GM12892 (cell line): ENCODE measurements at places on chromosomes 12 and 14.

DNA sequence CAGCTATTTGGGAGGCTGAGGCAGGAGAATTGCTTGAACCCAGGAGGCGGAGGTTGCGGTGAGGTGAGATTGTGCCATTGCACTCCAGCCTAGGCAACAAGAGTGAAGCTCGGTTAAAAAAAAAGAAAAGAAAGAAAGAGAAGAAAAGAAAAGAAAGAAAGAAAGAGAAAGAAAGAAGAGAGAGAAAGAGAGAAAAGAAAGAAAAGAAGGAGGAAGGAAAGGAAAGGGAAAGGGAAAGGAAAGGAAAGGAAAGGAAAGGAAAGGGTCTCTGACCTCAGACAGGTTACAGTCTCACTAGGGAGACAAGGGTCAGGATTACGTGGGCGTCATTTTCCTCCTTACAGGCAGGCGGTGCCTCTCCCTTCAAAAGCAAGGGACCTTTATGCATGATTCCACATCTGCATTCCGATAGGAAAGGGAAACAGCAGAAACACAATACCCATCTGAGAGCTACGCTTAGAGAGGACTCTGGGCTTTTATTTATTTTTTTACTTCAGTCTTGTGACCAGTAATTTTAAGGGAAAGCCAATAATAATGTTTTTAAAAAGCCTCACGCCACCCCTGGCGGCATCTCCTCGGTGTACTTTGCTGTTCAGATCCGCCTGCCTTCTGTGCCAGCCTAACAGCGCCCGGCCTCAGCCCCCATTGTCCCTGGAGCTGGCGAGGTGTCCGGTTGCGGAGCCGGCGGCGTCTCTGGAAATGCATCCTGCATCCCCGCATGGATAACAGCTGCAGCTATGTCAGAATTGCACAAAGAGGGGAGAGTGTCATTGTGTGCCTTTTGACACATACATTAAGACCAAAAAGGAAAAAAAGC is 945 bp upstream of the HIP1R start:
- no peak for DNase-seq

GRCh38 chr12:6430124-6430989 is 14.4 kb upstream of the CD27 start:
- DNase-seq: no peak

DNA sequence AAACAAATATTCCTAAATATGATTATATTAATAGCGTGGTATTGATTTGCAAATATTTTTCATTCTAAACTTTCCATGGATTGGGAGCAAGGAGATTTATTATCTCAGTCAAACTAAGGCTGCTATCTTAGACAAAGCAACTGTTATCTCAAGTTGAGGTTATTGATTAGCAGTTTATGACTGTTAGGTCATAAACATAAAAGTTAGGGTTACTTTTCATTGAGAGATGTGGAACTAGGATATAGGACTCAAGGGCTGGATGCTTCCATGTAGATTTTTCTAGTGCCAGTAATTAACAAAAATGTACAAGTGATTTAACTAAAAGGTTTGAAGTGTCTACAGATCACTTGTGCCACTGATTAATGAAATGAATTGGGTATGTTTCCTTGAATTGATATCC is 19.1 kb downstream of the SCFD1 start:
- DNase-seq: no peak

- no peak for DNase-seq
Measured at GRCh38 chr12:31594681-31595080, 3.7 kb upstream of the DENND5B start.

- DNase-seq: no peak
Measured at GRCh38 chr14:95526483-95527386, 8.1 kb upstream of the GLRX5 start.

GRCh38 chr14:56170877-56171422 is 52.7 kb downstream of the PELI2 start:
- DNase-seq: no peak

DNA sequence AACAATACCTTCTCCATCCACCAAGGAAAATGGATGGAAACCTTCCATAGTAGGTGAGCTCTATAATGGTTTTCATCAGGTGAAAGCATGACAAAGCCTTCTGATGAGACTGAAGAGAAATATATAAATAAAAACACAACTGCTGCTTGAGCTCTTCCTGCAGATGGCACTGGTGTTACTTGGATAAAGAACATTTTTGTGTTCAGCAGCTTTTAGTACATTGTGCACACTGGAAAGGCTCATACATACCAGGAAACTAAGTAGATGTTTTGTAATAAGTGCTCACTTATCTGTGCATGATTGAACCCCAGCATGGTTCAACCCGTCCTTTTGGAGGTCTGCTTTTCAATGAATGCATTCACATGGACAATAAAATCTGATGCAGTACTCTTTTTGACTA is 357.3 kb upstream of the MIS18BP1 start:
- DNase-seq: no peak

GRCh38 chr14:89251061-89251460 is 166.0 kb downstream of the FOXN3 start:
- DNase-seq: no peak

DNA sequence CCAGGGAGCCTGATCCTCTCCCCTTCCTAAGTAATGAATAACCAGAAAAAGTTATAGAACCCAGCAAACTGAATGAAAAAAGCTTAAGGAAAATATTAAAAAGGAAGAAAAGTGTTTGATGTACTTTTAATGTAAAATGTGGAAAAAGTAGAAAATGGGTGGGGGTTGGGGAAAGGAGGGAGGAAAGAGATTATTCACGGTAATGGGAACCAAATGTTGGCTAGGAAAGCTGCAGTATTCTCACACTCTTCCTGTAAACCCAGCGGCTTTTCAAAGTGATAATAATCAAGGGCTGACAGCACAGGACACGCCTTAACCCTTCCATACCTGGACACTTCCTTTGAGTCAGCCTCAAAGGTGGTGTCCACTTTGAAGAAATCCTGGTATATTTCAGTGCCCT is 139.2 kb downstream of the TGFB3 start:
- no peak for DNase-seq

DNA sequence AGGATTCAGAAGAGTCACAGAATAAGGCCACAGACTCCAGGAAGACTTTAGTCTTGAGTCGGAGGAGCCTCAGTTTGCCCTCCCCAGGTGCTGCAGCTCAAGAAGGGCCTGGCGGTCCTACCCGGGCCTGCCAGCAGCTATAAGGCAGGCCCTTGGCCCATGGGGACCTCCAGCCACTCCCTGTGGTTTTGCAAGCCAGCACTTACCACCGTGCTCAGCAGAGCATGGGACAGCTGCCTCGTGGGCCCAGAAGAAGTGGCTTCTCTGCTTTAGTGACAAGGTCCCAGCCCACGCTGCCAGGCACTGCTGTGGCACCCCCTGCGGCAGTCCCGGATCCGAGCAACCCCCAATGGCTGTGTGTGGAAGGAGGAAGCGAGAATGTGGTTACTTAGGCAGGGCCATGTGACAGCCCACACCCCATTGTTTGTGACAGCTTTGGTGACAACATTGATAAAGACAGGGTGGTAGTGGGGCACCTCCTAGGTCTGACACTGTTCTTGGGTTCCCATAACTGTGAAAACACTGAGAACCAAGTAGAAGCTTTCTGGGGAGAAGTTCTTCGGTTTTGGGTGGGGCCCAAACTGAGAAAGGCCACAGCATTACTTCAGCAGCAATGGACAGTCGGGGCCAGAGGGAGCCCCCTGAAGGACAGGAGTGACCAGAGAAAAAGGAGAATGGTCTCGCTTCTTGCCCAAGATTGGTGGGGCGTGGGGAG is at the start of gene SELPLG:
Gene SELPLG, minus strand, starts transcription at position 361 of the 715 bp plus-strand sequence. CDS start 9,587 bp downstream, outside the sequence.
- DNase-seq: peak; percentile 83

DNA sequence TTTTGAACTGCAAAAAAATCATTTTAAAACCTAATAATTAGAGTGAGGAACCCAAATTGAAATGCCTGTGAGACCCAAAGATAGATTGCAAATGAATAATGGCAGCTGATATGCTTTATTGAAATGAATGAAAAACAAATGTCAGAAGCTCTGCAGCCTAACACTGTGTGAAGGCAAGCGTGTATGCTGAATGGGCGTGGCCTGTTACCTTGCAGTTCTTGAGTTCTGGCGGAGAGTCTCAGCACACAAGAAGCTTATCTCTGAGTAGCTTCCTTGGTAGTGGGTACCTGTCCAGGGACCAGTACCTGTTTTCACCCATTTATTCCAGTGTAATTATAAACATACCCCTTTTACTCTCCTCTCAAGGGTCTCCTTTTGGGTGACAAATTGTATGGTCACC is 341.2 kb downstream of the NPAS3 start:
- DNase-seq: no peak

DNA sequence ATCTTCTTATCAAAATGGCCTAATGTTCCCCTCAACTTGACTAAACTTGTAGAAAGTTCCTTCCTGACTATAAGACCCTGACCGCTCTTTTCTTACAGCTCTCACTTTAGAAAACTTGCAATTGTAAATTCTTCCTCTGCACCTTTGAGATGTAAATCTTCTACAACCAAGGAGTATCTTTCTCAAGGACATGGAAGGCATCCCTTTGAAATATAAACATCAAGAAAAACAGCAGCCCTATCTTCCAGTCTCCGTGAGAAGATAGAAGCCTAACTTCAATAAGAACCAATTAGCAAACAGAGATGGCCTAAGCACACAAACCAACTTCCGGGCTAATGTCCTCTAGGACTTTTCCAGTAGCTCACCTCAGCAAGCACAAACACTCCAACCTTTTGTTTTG is 210.3 kb downstream of the CPNE8 start:
- no peak for DNase-seq

GRCh38 chr12:120936197-120936596 is 32.0 kb upstream of the SPPL3 start:
- DNase-seq: no peak

GRCh38 chr12:109098183-109098604 is 797 bp downstream of the UNG start:
- no peak for DNase-seq

GRCh38 chr12:121331248-121331647 is 21.0 kb downstream of the ANAPC5 start:
- no peak for DNase-seq

- no peak for DNase-seq
Measured at GRCh38 chr14:22493753-22494152, 95.3 kb downstream of the DAD1 start.

GRCh38 chr14:75531660-75532317 is 9.5 kb downstream of the BATF start:
- DNase-seq: no peak

DNA sequence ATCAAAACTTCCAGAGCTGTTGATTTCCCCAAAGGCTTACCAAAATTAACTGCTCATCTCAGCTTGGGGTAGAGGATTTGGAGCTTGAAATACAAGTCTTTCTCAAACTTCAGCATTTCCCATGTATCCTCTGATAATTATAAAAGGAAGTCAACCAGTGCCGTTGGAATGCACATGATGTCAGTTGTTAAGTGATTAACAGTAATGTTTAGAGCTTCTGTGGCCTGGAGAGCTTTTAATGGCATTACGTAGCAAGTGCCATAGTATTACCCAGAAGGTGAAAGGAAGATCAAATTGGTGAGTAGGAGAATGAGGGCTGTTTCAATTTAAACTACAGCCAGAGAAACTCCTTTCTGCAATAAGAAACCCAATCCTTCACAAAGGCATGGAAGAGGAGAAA is 62.5 kb upstream of the PTPRR start:
- no peak for DNase-seq

DNA sequence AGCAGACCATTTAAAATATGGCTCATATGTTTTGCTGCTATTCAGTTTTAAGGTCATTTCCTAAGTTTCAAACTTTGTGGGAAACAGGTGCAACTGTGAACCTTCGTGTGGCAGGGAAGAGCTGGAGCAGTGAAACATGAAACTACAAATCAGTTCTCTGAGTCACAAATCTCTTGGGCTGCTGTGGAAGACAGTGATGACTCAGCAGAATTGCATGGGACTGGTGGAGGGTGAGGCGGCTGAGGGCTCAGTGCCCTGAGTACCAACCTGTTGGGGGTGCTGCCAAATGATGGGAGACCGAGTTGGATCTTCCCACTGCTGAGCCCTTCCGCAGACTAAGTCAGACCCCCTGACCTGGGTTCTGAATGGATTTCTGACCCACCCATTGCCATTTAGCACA is 8.4 kb upstream of the CALM1 start:
- DNase-seq: no peak

- no peak for DNase-seq
Measured at GRCh38 chr14:81392976-81393643, 7.0 kb downstream of the STON2 start.

DNA sequence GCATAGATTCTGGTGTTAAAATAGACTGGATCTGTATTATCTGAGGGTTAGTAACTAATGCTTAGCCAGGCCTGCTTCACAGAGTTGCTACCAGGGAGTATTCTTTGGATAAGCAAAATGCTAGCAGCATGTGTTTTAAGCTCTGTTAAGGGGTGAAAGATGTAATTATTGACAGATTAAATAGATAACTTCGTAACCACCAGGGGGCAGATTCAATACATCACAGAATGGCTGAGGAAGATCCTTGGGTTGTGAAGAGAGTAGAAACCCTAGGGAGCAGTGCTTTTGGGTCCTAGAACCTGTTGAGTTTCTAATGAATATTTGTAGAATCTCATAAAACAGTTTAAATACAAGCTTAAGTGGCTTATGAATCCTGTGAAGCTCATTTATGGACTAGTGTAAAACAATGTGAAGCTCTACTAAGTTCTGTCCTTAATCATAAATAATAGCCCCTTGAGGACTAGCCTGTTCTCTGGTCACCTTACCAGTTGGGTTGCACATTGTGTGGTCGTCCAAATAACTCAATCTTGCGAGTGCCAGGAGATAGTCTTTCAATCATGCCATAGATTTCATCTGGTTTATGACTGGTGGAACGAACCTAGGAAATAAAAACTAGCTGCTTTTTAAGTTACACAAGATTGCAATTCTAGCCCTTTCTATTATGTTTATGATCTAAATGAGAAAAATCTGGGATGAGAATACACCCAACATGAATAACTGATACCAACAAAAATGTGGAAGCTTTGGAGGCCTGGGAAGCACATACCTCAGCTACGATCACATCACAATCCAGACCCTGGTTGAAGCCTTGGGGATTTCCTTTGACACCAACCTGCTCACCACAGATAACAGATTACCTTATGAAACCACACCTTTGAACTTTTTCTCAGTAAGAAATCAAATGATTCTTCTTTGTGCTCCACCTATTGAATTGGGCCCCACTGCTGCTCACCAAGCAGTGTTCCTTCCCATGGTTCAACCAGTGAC is 12.3 kb downstream of the METTL3 start:
- DNase-seq: no peak

GRCh38 chr12:57846577-57847319 is at the start of gene CTDSP2:
Gene CTDSP2 (minus strand): TSS chr12:57846729. CDS start chr12:57846435, 294 bp downstream.
- DNase-seq: peak; percentile 92

- no peak for DNase-seq
Measured at GRCh38 chr12:12272869-12273268, 6.0 kb upstream of the LRP6 start.

- no peak for DNase-seq
Measured at GRCh38 chr14:38070061-38070588, 137.6 kb upstream of the SSTR1 start.

DNA sequence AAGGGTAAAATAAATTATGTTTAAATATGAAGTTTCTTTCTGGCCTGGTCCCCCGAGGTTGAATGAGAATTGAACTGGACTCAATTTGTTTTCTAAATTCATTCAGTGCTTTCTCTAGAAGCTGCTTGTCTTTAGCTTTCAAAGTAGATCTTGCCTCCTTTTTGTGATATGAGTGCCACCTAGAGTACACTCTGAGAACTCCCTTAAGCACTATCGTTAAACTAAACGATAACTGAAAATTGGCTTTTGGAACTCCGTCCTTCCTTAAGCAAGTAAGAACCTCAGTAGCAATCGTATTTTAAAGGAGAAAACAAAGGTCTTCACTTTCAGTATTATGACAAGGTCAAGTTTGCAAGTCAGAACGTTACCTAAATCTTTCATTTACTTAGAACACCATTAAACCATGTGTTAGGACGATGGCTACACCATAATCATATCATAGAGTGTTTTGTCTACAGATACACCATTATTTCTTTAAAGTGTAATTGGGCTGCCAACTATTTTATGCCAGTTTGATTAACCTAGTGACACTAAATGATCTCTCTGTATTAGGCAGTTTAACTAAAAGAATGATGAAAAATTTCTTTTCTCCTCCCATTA is 364.8 kb downstream of the SNAPC1 start:
- no peak for DNase-seq
